Brain microvascular endothelial cell (primary cell): ENCODE measurements at places on chromosomes 16 and 17.

GRCh38 chr16:67156143-67156844, 3.4 kb downstream of the TRADD start:
- no peak for DNase-seq

- DNase-seq: peak; percentile 19
Observed at GRCh38 chr17:12727076-12727760, 61.5 kb downstream of the MYOCD start.

GRCh38 chr16:28883221-28883996, 5.1 kb downstream of the ATP2A1 start:
- no peak for DNase-seq

- DNase-seq: no peak
Observed at GRCh38 chr16:47886631-47887415, 269.0 kb downstream of the ABCC12 start.

GRCh38 chr17:57563958-57564357, 181.1 kb downstream of the CCDC182 start:
- no peak for DNase-seq

DNA sequence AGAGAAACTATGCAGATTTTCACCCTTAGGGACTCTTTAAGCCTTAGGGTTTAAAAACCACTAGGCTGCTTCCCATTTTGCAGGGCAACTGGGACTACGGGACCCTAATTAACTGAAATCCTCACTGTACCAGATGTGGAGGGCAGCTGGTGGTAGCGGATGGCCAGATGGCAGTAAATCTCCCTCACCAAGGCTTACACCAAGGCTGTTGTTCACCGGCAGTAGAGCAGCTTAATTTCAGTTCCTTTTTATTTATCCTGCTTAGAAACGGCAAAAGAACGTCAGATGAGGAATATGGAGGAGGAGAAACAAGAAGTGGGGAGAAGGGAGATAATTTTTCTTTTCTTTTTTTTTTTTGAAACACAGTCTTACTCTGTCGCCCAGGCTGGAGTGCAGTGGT, 6.5 kb downstream of the ABHD15 start:
- no peak for DNase-seq

DNA sequence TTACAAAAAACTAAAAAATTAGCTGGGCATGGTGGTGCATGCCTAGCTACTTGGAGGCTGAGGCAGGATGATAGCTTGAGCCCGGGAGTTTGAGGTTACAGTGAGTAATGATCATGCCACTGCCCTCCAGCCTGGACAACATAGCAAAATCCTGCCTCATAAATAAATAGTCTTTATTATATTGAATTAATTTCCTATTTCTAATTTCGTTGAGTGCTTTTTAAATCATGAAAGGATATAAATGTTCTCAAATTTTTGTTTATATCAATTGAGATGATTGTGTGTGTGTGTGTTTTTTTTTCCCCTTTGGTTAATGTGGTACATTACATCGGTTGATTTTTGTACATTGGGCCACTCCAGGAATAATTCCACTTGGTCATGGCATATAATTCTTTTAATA, 32.0 kb upstream of the AQP8 start:
- no peak for DNase-seq

DNA sequence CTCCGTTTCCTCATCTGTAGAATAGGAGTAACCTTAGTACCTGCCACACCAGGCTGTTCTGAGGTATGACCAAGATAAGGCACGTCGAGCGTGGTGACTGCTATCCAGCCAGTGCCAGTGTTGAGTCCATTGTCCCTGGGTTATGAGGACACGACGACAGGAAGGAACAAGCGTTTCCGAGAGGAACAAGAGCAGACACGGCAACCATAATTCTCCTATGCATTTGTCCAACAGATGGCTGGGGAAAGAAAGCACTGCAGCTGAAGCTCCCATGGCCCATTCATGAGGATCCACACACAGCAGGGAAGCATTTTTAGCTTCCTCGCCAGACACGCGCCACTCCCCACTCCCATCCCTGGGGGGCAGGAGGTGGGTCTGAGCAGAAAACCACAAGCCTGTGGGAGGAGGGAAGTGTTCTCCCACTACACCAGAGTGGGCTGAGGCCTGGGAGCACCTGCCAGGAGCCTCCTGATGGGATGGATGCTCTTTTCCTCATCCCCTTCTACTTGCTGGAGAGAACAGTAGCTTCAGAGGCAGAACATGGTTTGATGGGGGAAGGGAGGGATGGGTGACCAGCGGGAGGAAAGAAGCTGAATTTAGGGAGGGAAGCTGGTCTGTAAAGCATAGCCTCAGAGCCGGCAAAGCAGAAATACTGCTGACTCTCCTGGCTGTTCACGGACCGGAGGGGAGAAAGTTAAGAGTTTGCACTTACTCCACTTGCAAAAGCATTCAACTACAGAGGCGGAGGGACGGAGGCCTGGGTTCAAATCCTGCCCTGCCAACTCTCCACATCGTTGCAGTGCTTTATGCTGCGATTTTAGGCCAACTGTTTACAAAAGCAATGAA, 2.7 kb downstream of the COTL1 start:
- no peak for DNase-seq

DNA sequence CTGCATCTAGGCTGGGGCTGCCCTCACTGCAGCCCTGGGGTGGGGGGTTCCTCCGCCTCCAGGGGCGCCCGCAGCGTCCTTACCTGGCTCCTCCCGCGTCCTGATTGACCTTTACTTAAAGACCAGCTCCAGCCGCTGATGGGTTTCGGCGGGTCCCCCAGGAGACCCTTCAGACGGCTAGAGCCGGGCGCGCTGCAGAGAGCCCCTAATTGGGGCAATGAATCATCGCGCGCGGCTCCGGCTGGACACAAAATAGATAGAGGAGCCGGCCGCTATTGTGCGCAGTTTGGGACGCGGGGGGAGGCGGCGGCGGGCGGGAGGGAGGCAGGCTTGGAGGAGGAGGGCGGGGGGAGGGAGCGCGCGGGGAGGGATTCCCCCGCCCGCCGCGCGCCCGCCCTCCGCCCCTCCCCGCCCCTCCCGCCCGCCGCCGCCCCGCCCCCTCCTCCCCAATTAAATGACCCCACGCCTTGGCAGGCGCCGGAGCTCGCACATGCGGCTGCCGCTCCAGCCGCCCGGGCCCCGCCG, 56.5 kb upstream of the CIBAR2 start:
- DNase-seq: no peak

- no peak for DNase-seq
Observed at GRCh38 chr17:32941419-32942032, 13.6 kb downstream of the TMEM98 start.

DNA sequence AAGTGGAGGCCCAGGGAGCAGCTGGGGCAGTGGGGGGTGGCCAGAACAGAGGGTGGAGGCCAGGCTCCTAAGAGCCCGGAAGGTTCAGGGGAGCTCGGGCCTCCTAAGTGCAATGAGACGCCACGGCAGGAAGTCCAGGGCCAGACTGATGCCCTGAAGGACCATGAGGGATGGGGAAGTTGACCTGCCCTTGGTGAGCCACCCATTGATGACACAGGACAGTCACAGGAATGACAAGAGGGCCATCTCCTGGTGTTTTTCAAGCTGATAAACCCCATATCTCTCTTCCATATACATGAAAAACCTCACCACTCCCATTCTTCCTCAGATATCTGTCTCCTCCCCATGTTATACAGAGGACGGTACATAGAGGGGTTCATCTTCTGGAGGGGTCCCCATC, 5.8 kb upstream of the MRPL58 start:
- DNase-seq: no peak

DNA sequence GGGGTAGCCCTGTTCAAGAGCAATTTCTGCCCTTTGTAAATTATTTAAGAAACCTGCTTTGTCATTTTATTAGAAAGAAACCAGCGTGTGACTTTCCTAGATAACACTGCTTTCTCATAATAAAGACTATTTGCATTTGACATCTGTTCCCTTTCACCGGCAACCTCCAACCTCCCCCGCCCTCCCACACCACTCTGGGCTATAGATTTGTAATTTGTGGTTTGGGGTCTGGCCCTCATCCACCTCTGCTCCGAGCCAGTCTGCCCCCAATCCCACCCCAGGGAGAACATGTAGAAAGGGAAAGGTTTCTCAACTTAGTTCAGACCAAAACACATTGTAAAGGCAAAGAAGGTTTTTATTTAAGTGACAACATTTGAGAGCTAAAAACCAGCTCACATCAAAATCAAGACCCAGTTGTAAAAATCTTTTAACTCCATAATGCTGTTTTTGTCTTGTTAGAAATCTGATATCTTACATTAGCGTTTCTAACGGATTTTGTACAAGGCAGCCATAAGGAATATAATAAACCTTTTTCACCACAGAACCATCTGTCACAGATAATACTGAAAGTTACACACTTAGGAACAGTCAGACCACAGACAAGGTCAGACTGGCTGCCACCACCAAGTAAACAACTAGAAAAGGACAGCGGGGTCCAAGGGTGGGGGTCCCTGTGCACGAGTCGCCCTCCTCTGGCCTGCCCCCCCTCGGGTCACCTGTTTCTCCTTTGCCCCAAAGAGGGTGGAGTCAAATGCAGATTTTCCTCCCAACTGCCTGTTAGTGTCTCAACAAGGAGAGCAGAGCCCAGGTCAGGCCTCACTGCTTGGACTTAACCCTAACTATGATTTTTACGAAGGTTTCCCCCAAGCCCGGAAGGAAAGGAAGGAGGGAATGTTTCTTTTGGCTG, 6.9 kb downstream of the PIMREG start:
- DNase-seq: no peak

- no peak for DNase-seq
Observed at GRCh38 chr16:21120976-21121520, 29.6 kb downstream of the DNAH3 start.

GRCh38 chr16:89422527-89422904, 67.8 kb downstream of the ANKRD11 start:
- DNase-seq: peak; percentile 77

DNA sequence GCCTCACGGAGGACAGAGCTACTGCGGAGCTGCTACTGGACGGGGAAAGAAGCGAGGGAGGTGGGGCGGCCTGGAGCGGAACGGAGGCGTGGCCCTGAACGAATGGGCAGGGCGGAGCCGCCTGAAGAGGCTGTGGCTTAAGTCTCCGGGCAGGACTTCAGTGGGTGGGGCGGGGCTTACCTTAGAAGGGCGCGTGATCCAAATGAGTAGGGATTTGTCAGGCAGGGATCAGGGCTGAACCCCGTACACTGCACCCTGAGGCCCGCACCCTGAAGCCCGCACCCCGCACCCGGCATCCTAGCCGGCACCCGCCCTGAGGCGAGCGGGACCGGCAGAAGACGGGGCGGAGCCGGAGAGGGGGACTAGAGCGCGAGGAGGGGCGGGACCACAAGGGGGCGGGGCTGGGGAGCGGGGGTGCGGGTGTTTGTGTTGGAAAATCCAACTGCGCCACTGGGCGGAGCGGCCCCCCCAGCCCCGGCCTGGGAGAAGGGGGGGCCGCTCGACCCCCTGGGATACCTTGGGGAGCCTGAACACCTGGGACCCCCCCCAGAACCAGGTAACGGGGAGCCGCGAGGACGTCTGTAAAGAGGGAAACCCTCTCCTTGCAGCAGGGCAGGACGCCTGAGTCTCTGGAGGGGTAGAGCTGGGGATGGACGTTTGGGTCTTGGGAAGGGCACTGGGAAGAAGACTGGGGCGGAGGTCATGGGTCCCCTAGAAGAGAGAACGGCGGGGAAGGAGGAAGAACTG, at the start of gene KDM6B:
TSS of gene KDM6B (plus strand) at position 423 of the 747 bp plus-strand sequence. CDS start 11,338 bp downstream, outside the sequence.
- DNase-seq: peak; percentile 88

DNA sequence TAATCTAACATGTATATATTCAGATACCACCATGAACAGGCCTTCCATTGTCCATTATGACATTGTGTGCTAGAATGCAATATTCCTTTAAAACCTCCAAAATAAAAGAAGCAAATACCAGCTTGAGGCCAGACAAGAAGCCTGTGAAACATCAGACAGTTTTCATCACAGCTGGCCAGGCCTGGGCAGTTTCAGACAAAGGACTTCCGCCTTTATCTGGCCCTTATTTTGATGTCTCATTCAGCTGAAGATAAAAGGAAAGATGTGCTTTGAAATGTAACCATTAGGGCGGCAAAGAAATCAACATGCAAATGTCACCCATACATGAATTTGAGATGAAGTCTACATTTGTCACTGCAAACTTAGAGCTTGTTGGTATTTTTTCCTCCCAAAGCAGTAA, 737.5 kb downstream of the KCNJ2 start:
- peak; percentile 71 for DNase-seq

DNA sequence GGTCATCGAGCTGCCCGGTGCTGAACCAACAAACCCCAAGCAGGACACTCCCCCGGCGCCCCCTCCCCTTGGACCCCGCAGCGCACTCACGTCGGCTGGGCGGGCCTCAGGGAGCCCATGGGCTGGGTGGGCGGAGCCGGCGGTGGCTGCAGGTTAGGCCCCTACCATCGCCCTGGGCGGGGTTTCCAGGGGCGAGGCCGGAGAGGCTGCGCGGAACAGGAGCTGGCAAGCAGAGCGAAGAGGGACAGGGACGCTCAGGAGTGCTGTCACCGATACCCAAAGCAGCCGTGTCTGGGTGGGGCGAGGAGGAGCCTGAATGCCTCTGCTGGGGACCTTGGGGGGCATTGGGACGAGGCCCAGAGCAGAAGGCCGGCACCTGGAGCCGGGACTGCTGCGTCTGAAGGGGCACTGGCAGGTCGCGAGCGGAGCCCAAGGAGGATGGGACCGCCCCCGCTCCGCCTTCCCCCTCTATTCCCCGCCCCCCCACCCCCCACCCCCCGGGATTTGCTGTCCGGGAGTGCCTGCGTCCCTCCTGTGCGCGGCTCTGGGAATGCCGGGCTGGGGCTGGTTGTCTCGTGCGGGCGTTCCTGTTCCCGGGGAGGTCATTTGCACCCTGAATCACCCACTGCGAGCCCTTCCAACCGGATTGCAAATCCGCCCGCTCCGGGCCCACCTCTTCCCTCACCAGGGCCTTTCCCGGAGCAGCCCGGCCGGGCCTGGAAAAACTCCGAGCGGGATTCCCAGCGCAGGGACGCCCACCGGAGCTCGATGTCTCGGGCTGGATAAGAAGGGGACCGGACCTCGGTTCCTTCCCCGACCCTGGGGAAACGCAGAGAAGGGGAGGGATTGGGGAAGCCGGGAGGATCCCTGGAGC, 902 bp downstream of the ARHGAP27 start:
- no peak for DNase-seq

- no peak for DNase-seq
Observed at GRCh38 chr17:14738652-14738988, 437.7 kb downstream of the HS3ST3B1 start.

DNA sequence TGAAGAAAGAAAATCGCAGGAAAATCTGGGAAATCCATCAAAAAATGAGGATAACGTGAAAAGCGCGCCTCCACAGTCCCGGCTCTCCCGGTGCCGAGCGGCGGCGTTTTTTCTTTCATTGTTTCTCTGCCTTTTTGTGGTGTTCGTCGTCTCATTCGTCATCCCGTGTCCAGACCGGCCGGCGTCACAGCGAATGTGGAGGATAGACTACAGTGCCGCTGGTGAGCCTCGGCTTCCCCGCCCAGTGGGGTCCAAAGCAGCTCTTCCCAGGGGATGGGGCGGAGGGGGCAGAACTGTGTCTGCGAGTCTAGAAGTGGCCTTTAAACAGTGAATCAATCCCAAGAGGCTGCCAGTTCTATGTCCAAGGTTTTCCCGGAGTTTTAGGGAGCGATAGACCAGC, 19.8 kb downstream of the FAM234A start:
- no peak for DNase-seq

DNA sequence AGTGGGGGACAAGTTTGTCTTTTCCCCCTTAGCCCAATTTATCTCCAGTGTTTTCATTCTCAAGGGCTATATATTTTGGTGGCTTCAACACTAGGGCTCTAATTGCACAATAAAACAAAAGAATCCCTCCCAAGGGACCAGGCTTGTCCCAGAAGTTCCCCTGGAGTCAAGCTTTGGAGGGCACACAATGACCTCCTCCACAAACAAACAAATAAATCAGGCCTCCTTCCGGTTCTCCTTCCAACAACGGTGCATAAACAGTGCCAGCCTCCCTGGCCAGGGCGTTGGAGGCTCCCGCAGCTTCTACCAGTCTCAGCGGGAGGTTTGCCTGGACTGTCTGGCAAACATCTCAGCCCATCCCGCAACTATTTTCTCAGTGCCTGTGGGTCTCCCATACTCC, 188.0 kb upstream of the FOXF1 start:
- DNase-seq: no peak
